ENCODE measurements at places on chromosomes 13 and 19. TPM values are rescaled to one million over a fixed set of nuclear protein-coding genes. Genes with fewer than 3 reads are reported as not detected.

The FBN3 gene
- 17.8 TPM for total RNA-seq

The TNFSF9 gene
- total RNA-seq, result 8.4 TPM

GRCh38 chr19:18683958-18684641 lies 620 bp downstream of the CRTC1 start:
- DNase-seq, result no peak

DNA sequence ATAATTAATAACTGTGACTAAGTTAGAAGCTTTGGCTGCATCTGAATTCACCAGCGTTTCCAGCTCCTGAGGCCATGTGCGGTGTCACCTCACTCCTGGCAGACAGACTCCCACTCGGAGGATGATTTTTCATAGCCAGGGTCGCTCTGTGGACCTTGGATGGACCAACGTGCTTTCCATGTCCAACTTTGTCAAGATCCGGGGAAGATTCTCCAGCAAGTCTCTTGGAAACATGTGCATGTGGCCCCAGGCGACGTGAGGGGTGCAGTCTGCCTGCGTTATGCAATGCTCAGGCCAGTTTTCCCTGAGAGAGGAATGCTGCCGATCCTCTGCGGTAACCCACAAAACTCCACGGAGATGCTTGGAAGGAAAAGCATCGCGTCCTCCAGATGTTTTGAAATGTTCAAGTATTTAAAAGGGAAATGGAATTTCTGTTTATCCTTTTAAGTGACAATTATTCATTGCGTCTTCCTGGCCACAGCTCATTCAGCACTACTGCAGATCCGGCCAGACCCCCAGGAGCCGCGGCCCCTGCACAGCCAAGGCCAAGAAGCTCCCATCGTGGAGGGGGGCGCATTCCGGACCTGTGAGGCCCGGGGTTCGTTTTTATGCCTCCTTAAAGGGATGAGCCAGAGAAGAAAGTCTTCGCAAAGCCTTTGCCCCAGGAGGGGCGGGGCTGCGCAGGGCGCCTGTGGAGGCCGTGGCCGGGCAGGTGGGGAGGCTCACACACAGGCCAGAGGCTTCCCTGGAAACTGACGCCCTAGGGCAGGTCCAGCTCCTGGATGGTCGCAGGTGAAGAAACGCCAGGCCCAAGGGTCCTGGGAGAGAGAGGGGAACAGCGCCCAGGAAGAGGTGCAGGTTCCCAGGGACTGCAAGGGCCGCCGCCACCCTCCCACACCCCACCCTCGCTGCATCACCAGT lies 46.0 kb downstream of the C13orf46 start:
- DNase-seq, result peak; percentile 31

- DNase-seq, result no peak
Measured at GRCh38 chr19:56423276-56423984, 19.3 kb downstream of the ZNF583 start.

DNA sequence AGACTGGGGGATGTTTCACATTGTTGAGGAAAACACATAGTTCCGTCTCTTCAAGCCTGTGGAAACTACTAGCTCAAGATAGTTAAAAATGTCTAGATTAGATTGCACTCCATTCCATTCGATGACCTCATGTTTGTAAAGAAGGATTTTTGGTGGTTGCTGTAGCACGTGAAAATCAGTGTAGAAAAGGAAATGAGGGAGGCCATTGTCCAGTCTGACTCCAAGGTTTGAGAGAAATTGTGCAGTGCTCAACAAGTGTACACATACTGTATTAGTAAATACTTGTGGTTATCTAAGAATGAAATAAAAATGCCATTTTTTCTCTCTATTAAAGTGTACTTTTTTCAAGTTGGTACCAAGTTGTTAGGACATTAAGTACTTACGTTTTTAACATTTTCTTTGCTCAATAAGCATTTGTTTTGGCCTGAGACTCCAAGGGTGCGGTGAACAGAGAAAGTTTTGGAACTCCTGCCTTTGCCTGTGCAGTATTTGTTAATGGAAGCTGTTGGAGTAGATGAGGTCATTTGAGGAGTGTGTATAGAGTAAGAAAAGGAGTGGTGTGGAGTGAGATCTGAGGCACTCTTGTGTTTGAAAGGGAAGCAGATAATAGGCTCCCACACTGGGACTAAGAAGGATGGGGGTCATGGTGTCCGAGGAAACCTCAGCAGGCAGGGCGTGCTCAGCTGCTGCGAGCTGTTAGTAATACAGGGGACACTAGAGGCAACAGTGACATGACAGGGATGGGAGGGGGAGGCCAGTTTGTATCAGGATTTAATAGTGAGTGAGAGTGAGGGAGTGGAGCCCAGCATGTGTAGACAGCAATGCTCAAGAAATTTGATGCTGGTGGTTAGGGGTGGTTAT lies 4.4 kb downstream of the WASF3 start:
- DNase-seq, result no peak

- no peak for DNase-seq
Measured at GRCh38 chr13:21871919-21872318, 201.0 kb downstream of the FGF9 start.

Measured in testis (tissue), 5 donors.